Effector memory CD4-positive, alpha-beta T cell (primary cell): ENCODE measurements at places on chromosomes 11 and 22.

DNA sequence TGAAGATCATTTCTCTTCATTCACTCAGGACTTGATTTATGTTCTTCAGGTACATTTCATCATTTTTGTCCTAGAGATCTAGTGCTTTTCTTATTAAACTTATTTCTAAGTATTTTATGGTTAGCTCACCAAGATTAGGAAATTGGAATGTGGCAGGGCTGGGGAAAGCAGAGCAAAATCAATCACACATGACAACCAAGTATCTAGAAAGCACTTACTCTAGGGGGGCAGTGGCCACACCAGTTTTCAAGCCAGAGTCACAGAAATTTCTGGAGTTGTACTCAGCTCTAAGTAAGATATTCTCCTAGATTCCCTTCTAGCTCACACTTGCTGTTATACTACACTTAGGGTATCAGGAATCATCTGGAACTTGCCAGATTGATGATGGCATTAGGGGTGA lies 33.3 kb upstream of the MYEOV start:
- no peak for DNase-seq

GRCh38 chr11:66809592-66809991 lies 33.6 kb upstream of the RCE1 start:
- no peak for DNase-seq

DNA sequence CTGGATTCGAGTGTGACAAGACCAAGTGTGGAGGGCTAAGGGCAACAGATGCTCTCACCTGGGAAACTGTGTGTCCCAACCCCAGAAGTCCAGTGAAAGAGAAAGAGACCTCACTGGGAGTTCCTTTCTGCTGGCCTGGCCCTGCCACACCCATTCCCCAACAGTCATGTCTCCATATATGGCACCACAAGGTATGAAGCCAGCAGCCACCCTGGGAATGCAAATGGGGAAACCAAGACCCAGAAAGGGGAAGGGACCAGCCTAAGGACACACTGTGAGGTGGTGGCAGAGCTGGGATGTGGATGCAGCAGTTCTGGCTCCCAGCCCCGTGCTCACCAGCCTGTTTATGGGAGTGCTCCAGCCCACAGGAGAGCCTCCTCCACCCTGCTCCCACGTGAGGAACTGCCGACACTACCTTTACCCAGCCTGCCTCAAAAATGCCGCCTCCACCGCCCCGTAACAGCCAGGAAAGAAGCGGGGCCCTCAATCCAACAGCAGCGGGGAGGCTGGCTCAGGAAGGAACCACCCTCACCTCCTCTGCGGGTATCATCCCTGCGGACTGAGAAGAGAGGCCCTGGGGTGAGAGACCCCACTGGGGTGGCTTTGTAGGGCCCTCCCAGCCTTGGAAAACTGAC lies 12.6 kb downstream of the LMO1 start:
- DNase-seq = no peak

DNA sequence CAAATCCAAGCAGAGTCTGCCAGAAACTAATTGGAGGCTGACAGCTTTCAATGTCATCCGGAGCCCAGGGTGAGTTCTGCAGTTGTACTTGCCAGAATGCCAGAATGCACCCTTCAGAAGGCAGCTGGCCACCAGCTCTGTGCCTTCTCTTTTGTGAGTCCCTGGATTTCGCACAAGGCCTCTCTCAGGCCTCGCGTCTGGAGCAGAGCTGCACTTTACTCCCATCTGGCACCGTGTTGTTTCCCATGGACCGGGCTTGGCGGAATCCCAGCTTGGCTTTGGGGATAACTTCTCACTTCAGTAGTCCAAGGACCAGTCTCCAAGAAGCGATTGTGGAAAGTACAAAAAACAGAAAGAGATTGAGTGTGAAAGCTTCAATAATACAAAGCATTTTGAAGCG lies 451.3 kb upstream of the KIRREL3 start:
- DNase-seq = no peak

DNA sequence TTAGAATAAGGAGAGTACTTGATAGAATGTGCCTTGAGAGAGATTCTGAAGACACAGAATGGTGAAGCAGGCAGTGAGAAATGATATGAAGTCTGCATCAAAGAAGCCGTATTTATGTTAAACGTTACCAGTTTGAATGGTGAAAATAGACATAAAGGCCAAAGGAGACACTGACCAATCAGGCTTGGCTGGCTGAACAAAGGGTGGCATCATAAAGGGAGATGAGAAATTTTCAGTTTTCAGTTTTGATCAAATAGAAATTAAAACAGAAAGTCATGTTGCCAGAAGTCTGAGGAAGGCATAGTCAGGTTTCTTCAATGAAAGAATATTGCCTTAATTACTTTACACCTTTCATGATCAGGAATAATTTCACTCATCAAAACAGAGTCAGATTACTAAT lies 6.6 kb downstream of the OR51F1 start:
- DNase-seq = no peak

GRCh38 chr22:49203091-49203858 lies 624.4 kb downstream of the BRD1 start:
- no peak for DNase-seq

GRCh38 chr11:102390667-102391465 lies 43.9 kb downstream of the BIRC2 start:
- DNase-seq = peak; percentile 41

DNA sequence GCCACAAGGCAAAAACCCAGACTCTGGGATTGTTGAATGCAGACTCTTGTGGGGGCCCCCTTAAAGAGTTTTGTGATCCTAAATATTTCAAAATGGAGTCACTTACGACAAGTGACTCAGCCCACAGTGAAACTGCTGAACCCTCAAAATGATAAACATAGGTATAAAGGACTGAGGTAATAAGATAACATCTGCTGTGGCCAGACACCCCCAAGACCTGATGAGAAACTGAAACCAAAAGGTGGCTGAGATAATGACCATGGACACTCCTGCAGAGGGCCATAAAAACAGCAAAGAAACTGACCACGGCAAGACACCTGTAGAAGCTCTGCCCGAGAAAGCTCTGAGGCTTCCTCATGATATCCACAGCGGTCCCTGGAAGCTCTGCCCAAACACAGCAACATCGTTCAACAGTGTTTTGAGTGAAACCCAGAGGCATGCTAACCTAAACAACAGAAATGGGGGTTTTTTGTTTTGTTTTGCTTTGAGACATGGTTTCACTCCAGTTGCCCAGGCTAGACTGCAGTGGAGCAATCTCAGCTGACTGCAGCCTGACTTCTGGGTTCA lies 1.6 kb upstream of the PLAAT4 start:
- DNase-seq = no peak

DNA sequence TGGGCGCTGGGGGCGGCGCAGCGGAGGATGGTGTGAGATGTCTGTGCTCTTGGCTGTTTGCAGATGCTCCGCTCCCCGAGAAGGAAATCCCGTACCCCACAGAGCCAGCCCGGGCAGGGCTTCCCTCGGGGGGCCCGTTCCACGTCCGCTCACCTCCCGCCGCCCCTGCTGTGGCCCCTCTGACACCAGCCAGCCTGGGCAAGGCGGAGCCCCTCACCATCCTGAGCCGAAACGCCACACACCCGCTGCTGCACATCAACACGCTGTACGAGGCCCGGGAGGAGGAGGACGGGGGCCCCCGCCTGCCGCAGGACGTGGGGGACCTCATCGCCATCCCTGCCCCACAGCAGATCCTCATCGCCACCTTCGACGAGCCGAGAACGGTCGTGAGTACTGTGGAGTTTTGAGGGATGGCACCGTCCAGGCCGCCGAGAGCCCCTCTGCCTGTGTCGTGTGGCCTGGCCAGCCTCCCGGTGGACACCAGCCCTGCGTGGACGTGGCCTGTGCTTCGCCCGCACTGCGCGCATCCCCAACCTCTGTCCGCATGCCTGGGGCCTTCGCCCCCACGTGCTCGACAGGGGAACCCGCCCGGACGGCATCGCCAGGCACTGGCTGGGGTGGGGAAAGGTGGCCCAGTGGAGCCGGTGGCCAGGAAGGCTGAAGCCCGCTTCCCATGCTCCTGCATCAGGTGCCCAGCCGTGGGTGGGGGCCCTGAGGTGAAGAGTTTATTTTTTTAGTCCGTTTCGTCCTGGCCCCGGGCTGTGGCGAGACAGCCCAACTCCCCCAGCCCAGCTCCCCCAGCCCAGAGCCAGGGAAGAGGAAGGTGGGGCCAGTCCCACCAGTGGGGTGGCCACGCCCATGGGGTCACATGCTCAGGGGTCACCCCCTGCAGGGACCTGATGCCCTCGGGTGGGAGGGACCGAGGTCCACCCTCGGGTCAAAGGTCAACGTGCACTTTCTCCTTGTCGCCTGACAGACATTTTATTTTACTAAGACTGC lies 6.5 kb upstream of the TRABD start:
- DNase-seq = no peak

- no peak for DNase-seq
Measured at GRCh38 chr11:69921128-69922014, 102.2 kb upstream of the FGF3 start.

GRCh38 chr22:24400726-24401596 lies 26.4 kb upstream of the ADORA2A start:
- DNase-seq = no peak

GRCh38 chr11:1734641-1735081 lies 15.7 kb downstream of the IFITM10 start:
- no peak for DNase-seq

DNA sequence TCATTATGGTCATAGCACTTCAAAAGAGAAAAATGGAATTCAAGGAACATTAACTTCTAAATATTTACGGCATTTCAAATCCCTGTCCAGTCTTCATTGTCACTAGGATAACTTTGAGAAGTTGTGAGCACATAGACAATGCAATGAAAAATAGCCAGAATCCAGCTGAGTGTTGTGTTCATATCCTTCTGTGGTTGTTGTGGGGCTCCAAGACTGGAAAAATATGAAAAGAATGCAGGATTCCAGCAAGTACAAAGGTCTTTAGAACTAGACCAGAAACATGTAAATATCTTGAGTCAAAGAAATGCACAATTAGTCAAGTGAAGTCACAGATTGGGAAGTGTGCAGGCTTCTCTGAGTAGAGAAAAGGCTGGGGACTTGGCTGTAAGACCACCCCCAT lies 68.7 kb downstream of the WT1 start:
- no peak for DNase-seq

- DNase-seq = no peak
Measured at GRCh38 chr22:39712081-39712480, 141.5 kb downstream of the CACNA1I start.

DNA sequence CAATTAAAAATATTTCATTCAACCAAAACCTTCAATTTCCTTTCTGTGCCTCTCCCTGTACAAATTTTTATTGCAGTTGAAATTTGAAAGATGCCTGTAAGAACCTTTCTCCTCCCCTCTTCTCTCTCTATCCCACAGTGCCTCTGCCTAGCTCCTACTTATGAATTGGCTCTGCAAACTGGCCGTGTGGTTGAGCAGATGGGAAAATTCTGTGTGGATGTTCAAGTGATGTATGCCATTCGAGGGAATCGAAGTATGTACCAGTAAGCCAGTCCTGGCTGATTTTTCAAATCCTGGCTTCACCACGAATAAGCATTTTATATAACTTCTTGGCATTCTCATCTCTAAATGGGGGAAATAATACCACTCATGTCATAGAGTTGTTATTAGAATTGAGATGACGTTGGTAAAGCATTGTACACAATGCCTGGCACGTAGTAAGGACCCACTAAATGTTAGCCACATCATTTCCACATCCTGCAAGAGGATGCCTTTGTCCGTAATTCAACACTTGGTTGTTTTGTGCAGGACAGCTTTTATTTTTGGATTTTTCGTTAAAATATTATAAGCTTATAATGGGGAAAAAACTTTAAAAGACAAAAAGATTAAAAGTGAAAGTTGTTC lies 6.0 kb downstream of the DDX25 start:
- DNase-seq = no peak

GRCh38 chr11:27285761-27286160 lies 77.3 kb downstream of the CCDC34 start:
- no peak for DNase-seq

DNA sequence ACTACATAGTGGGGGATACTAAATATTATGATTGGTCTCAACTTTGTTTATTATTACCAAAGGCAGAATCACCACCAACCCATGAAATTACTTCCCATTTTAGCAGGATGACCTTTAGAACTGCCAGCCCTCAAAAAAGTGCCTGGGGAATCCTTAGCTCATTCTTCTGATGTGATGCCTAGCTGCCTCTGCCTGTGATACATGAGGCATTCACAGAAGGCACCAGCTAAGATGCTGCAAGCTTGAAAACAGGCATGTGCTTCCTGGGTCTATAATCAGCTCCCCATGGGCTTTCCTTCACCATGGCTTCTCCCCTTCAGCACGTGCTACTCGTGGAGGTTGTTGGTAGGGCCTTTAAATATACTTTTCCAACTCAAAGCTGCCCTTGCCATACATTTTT lies 50.4 kb upstream of the ARHGAP20 start:
- DNase-seq = no peak
